ENCODE measurements at places on chromosomes 5 and 9.

- DNase-seq = no peak
Measured at GRCh38 chr5:167582886-167583285, 708.6 kb upstream of the WWC1 start.

DNA sequence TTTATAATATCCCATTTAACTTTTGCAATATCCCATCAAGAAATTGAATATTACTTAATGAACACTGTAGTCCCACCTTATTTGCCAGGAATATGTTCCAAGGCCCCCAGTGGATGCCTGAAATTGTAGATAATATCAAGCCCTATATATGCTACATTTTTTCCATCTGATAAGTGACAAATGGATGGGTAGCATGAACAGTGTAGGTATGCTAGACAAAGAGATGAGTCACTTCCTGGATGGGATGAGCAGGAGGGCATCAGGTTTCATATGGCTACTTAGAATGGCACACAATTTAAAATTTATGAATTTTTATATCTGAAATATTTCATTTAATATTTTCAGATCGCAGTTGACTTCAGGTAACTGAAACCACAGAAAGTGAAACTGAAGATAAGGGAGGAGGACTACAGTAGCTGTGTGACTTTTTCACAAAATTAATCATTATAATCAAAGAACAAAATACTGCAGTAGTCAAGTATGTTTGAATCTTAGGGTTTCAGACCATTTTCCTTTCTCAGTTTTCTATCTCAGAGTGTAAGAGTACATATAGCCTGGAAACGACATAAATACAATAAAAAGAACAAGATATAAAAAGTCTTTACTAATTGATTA is 636.4 kb upstream of the ARRDC3 start:
- no peak for DNase-seq

DNA sequence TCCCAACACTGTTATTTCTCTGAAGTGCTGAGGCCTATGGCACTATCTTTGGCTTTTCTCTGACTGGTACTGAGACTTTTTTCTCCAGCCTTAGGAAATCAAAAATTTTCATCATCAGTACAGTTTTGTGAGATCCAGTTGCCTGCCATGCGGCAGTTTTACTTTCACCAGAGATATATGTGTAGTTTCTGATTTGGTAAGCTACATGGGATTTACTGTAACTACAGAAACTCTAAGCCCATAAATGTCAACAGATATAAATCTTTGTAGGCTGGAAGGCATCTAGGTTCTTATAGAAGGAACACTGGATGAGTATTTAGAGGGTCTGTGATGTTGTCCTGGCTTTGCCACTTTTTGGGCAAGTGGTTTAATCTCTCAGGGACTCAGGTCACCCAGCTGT is 69.0 kb downstream of the DOCK2 start:
- no peak for DNase-seq

- DNase-seq = no peak
Measured at GRCh38 chr9:106104887-106105286, 410.5 kb downstream of the TMEM38B start.

DNA sequence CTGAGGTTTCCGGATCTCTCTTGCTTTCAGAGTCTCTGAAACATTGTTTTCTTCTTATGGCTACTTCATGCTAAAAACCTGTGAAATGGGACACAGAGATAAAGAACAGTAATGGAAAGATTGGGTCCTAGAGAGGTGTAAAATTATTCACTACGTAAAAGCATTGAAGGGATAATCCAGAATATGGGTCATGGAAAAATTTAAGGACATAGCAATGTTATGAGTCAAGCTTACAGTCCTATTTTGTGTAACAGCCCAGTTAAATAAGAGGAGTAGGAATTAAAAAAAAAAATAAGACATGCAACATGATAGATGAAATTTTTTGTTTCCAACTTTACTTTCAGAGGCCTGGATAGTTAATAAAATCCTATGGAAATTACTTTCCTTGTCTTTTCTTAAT is 61.9 kb upstream of the ELL2 start:
- no peak for DNase-seq

GRCh38 chr9:121613009-121613752 is 38.3 kb upstream of the DAB2IP start:
- no peak for DNase-seq

- no peak for DNase-seq
Measured at GRCh38 chr9:116377179-116377798, 223.7 kb downstream of the PAPPA start.

DNA sequence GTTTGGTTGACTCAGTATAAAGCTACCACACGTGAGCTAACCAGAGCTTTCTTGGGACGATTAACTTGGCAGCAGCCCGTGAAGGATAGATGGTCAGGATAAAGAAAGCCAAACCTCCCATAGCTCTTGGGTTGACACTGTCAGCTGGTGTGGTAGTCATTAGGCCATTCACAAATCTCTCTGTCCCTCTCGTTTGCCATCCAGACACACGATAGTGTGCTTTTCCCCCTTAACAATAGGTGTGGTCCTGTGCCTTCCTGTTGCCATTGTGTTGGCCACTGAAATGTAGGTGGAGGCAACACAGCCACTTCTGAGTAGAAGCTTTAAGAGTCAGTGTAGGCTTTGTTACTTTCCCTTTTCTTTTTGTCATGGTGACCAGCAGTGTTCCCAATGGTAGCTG is 11.7 kb downstream of the OR13J1 start:
- no peak for DNase-seq

DNA sequence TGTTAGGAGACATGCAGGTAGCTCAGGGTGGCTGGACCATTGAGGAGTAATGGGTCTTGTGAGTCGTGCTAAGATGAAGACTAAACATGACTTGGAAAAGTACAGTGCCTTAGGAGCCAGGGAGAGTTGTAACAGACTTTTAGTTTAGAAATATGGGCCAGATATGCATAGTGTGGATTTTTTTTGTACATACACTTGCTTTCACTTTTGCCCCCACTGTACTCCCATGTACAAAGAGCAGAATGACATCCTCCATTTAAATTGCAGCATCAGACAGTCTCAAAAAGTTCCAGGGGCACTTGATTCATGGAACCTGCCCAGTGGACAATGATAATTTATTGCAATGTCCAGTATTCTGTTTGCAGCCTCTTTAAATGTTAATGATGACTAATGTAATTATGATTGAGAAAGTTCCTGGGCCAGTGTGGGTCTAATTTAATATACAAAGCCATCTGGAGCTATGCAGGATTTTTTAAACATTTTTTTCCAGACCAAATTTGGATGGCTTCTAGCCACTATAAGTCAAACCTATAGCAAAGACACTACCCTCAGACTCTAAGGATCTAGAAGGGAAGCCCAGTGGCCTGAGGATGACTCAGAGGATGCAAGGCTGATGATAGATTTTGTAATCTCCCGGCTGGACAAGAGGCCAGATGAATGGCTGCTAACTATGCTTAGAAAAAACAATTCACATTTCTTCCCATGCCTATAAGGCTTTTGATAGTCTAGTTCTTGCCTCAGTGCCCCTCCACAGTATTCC is 80.1 kb downstream of the TRPC7 start:
- DNase-seq = no peak

GRCh38 chr5:84425365-84425881 is 40.7 kb upstream of the EDIL3 start:
- no peak for DNase-seq

DNA sequence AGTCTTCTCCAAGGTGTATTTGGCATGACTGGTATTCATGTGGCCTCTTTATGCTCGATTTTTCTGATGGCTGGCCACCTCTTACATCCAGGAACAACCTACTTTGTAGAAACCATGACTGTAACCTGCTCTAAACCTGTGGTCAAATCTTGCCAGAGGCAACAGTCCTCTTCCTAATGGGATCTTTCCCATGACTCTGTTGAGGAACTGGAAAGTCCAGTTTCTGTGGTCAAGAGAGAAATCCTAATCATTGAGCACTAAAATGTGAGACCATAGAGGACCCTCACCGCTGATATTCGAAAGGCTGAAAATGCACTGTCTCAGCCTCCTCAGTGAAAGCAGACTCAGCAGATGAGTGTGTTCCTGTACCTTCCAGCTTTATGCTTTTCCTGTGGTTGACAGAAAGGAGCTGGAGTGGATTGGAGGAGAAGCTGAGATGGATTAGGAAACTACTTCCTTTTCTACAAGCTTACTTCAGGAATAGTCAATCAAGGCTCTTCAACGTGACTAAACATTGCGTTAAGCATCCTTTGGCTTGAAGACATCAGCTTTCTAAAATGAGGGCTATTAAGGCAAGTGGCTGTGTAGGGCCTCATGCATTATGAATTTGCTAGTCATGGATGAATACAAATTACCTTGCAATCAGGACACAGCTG is 69.7 kb upstream of the DAPK1 start:
- DNase-seq = no peak

- DNase-seq = no peak
Measured at GRCh38 chr9:124188331-124189110, 69.2 kb upstream of the NEK6 start.

- no peak for DNase-seq
Measured at GRCh38 chr5:172505845-172506244, 51.5 kb upstream of the SH3PXD2B start.

GRCh38 chr9:130297371-130297770 is 31.8 kb downstream of the HMCN2 start:
- no peak for DNase-seq

- DNase-seq = no peak
Measured at GRCh38 chr5:24646915-24647314, 2.1 kb upstream of the CDH10 start.

GRCh38 chr9:135066291-135066690 is 21.2 kb upstream of the OLFM1 start:
- no peak for DNase-seq

- DNase-seq = peak; percentile 74
Measured at GRCh38 chr9:113581865-113582697, 118.6 kb downstream of the RGS3 start.

DNA sequence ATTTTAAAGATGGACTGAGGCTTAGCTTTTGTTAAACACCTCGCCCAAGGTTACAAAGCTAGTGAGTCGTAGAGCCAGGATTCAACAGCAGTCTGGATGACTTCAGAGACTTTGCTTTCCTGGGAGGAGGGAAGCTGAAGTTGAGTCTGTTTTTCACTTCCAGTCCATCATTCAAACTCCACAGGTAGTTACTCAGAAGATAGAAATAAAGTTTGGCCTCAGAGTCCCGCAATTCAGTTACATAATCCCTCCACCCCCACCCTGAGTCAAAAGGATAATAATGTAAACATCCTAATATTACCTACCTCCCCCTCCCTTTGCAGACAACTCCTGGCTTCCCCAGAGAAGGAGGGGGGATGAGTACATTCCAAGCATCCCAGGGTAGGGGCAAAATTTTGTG is 8.1 kb downstream of the HBEGF start:
- no peak for DNase-seq

DNA sequence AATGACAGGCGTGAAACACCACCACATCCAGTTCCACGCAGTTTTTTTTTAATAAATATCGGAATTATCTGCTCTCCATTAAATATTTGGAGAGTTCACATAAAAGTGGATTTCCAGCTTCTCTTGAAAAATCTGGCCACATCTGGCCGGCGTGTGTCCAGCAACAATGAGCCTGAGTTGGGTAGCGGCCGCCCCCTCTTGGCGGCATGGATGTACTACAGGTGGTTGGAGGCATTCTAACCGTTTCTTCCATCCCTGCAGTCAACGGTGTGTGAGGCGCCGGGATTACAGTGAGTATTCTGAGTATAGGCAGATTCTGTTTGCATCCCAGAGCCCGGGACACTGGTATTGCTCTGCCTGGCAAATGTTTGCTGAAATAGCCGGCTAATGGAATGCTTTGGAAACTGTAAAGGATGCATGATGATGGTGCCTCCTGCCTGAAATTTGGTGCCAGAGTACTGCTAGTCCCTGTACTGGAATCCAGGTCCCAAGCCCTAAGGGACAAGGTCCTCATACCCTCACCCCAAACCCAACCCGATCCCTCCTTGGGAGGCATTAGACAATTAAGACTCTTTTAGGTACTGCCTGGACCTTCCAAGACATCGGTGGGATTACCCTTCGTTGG is 13.6 kb upstream of the GM2A start:
- peak; percentile 52 for DNase-seq

GRCh38 chr5:15571081-15571480 is 71.1 kb downstream of the FBXL7 start:
- DNase-seq = no peak

GRCh38 chr5:116864157-116864837 is 289.7 kb upstream of the SEMA6A start:
- no peak for DNase-seq

DNA sequence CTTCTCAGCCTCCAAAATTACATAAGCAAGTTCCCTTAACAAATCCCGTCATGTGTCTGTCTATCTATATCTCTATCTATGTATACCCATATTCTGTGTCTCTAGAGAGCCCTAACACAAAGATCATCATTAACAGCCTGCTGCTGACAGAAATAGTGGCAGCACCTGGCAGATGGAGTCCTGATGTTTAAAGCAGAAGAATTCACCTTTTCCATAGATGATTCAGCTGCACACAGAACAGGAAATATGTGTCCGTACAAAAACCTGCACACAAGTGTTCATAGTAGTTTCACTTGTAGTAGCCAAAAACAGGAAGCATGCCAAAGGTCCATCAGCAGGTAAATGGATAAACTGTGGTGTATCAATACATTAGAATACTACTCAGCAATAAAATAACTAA is 45.0 kb upstream of the ACO1 start:
- DNase-seq = no peak

DNA sequence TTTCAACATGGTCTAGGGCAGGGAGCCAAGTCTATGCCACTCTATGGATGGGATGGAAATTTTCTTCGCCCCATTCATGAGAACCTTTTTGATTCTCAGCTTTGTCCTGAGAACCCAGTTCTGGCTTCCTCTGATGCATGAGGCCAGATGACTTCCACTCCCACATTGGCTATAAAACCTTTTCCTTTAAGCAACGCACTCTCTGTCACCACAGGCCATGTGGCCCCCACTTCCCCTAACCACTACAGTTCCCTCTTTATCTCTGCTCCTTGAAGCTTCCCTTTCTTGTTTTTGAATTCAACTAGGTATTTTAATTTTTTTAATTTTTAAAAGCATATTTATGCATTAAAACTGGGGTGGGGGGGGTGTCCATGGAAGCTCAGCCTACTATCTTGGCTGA is 401.3 kb downstream of the ENC1 start:
- no peak for DNase-seq

DNA sequence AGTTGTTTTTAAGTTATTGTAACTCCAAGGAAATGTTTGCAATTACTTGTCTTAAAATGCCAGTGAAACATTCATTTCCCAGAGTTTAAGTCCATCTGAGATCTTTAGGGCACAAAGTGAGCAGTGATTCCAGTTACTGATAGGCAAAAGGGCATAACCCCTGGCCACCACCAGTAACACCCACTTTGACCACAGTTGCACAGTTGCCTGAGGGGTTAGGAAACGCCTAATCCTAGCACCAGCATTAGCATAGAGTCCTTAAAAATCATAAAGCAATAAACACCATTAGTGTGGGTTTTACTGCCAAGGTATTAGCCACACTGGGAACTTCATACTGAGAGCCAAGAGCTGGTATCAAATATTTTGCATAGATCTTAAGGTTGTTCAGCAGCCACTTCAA is 143.9 kb downstream of the SNCAIP start:
- DNase-seq = no peak

All from T-cell (primary cell).